ENCODE measurements at places on chromosomes 1 and 21.

- no peak for DNase-seq
Observed at GRCh38 chr1:179955287-179955680, 674 bp downstream of the CEP350 start.

- DNase-seq = no peak
Observed at GRCh38 chr1:99467645-99468044, 178.3 kb upstream of the PALMD start.

- no peak for DNase-seq
Observed at GRCh38 chr1:71461416-71461815, 380.6 kb upstream of the ZRANB2 start.

GRCh38 chr1:46193984-46194570, 4.2 kb downstream of the POMGNT1 start:
- no peak for DNase-seq

DNA sequence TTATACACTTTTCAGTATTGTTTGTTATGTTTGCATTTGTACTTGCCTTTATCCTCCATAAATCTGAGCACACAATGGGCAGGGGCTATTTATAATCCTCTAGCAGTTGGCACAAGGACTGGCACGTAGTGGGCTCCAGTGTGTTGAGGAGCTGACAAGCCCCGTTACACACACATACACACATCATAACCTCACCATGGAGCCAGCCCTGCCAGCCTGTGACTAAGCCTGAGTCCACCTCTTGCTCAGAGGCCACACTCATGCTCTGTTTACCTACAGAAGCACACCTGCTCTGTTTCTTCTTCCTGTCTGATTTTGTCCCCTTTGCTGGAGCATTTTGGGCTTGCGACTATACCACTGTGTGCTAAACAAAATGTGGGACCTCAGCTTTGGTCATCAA, 64.5 kb upstream of the SPATA6 start:
- DNase-seq = no peak

DNA sequence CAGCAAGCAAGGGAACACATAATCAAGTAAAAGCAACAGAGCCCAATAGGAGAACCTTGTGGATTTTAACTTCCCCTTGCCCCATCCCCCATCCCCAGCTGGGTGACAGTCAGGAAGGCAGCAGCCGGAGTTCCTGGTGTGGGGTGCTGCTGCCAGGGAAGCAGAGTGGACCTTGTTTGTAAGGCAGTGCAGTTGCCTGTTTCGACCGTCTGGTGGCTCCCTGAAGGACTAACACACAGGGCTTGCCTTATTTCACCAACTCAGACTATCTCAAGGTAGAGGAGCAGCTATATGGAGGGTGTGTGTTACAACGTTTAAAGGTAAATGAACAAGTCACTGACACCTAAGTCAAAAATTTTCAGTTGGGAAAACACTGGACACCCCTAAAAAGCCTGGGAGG, 6.6 kb downstream of the KRTAP10-8 start:
- no peak for DNase-seq

DNA sequence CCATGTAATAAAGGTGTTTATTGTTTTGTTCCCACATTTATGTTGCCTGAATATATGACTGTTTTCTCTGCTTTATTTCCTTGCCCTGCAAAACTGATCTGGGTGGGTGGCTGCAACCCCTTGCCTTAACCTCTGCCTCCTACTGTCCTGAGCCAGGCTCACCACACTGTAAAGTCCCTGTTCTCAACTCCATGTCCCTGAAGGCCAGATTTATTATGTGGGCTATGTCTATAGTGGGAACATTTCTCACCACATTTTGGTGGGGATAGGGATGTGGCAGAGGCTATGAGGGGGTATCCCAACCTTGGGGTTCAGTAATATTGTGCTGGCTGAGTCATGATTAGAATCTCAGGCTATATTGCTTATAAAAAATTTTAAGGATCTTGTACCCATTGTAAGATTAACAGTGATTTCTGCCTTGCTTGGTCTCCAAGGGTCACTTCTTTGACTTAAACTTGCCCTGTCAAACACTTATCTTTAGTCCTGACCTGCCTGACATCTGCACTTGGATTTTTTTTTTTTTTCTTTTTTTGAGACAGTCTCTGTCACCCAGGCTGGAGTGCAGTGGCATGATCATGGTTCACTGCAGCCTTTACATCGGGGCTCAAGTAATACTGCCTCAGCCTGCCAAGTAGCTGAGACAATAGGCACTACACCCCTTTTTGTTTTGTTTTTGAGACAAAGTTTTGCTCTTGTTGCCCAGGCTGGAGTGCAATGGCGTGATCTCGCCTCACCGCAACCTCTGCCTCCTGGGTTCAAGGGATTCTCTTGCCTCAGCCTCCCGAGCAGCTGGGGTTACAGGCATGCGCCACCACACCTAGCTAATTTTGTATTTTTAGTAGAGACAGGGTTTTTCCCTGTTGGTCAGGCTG, 3.6 kb downstream of the RPS8 start:
- DNase-seq = no peak

- peak; percentile 26 for DNase-seq
Observed at GRCh38 chr1:85884372-85885035, 176.3 kb upstream of the ZNHIT6 start.

- no peak for DNase-seq
Observed at GRCh38 chr1:155110826-155111225, 16.9 kb upstream of the EFNA1 start.

- no peak for DNase-seq
Observed at GRCh38 chr1:81590171-81590570, 210.6 kb upstream of the ADGRL2 start.

GRCh38 chr1:114010433-114011184, 31.3 kb downstream of the OLFML3 start:
- DNase-seq = no peak

DNA sequence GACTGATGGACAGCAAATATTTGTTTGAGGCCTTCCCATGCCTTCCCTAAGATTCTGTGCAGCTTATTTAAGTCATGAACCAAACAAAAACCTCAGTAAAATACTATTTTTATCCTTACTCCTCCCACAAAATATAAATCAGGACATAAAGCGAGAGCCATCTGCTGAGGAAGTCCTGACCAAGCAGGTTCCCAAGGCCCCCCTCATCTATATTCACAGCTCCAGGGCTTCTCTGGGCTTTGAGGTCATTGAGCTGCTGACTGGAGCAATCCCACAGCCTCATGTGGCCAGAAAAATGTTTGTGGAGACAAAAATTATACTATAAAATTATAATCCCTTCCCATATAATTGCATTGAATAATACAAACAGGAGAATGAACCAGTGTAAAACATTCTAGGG, 846.2 kb downstream of the ADGRL2 start:
- no peak for DNase-seq

DNA sequence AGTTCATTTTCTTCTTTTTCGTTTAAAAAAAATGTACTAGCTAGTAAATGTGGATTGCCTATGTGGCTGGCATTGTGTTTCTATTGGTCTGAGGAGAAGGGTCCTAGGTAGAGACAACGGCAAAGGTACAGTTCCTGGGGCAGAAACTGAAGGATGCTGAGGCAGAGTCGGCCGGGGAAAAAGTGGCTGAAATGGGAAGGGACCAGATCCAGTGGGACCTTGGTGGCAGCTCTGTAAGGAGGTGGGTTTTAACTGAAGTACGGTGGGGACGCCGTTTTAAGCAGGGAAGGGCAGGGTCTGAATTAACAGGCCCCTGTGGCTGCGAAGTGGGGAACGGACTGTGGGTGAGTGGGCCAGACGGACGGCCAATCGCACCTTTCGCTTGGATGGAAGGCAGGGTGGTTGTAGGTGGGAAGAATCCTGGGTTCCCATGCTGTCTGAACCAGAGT, 420 bp upstream of the VPS13D start:
- no peak for DNase-seq

DNA sequence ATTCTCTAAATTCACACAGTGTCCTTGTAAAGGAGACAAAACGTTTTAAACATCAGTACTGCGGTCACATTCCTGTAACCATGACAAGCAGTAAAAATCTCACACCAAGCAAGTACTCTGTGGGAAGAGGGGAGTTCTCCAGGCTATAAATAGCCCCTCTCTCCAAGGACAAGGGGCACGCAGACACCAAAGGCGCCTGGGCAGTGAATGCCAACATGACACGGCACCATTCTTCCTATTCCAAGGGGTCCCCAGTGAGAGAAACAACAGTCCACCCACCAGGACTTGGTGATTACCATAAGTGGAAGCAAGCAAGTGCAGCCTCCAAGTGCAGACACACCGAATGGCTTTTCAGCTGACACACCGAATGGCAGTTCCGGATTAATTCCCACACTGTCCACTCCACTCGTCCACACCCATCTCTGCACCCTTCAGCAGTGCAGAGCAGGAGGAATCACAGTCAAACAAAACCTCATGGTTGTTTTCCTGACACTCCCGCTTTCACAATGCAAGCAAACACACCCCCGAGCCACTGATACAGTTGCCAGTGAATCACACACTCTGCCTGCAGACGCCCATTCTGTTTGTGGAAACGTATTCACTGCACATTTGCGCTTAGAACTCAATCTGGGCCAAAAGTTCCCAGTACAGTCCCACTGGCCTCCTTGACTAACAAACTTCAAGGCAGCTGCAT, 1.8 kb downstream of the PTTG1IP start:
- no peak for DNase-seq

- DNase-seq = peak; percentile 79
Observed at GRCh38 chr1:18681423-18681835, 50.8 kb downstream of the PAX7 start.

GRCh38 chr1:229031061-229031460, 239.8 kb upstream of the RAB4A start:
- DNase-seq = no peak

DNA sequence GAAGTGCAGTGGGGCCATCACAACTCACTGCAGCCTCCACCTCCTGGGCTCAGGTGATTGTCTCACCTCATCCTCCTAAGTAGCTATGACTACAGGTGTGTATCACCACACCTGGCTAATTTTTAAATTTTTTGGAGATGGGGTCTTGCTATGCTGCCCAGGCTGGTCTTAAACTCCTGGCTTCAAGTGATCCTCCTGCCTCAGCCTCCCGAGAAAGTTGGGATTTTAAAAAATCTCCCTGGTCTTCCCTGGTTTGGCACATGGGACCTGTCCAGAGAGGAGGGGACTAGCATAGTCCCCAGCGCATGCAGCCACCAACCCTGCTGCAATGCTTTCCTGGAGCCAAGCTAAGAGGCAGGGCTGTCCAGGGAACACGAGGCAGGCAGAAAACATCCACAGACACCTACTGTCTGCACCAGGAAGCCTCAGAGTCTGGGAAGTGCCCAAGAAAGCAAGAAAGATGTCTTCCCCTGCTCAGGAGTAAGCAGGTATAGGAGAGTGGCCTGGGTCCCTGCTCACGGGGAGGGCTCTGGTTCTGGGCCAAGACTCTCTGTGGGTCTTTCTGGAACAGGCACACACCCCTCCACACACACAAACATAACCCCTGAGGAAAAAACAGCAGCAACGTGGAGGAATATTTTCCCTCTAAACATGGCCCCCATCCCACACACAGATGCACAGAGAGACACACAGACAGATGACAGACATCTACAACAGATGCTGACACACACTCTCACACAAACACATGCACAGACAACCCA, 30.8 kb downstream of the ECE1 start:
- DNase-seq = no peak

- no peak for DNase-seq
Observed at GRCh38 chr21:30072496-30072895, 94.1 kb downstream of the CLDN17 start.

DNA sequence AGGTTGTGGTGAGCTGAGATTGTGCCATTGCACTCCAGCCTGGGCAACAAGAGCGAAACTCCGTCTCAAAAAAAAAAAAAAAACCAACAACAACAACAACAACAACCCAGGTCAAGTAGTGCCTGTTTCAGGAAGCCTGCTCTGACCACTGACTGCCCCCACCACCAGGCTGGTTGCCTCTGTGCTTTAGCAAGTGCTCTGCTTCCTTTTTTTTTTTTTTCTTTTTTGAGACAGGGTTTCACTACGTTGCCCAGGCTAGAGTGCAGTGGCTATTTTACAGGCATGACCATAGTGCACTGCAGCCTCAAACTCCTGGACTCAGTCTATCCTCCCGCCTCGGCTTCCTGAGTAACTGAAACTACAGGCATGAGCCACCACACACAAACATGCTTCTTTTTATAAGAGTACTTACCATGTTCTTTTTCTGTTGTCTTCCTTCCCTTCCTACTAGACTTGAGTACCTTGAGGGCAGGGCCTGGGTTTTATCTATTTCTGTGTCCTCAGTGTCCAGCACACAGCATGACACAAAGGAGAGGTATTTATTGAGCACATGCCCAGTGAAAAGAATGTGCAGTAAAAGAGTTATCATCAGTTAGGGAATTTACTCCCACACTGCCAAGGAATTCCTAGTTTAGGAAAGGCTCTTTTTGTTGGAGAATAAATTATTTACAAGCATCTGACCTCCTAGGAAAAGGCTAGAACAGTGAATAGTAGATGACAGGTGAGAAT, 9.9 kb upstream of the COA7 start:
- no peak for DNase-seq

DNA sequence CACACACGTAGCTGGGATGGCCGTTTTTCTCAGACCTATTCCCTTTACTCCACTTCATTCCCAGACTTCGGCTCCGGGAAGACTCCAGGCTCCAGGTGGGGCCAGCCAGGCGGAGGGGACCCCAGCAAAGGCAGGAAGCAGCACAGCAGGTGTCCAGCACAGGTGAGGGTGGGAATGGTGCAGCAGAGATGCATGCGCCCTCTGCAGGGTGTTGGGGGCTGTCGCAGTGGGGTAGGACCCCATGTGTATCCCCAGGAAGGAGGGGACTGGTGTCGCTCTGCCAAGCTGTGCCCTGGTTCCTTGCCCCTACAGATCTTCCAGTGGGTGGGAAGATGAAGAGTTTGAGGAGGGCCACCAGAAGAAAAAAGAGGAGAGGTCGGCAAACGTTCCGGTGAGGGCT, 5.3 kb downstream of the TTC24 start:
- DNase-seq = peak; percentile 54

GRCh38 chr1:21012937-21013336, 163.8 kb downstream of the EIF4G3 start:
- no peak for DNase-seq

- no peak for DNase-seq
Observed at GRCh38 chr1:189424746-189425331, 1052.8 kb downstream of the BRINP3 start.

- no peak for DNase-seq
Observed at GRCh38 chr1:235073968-235074522, 54.6 kb downstream of the TOMM20 start.

DNA sequence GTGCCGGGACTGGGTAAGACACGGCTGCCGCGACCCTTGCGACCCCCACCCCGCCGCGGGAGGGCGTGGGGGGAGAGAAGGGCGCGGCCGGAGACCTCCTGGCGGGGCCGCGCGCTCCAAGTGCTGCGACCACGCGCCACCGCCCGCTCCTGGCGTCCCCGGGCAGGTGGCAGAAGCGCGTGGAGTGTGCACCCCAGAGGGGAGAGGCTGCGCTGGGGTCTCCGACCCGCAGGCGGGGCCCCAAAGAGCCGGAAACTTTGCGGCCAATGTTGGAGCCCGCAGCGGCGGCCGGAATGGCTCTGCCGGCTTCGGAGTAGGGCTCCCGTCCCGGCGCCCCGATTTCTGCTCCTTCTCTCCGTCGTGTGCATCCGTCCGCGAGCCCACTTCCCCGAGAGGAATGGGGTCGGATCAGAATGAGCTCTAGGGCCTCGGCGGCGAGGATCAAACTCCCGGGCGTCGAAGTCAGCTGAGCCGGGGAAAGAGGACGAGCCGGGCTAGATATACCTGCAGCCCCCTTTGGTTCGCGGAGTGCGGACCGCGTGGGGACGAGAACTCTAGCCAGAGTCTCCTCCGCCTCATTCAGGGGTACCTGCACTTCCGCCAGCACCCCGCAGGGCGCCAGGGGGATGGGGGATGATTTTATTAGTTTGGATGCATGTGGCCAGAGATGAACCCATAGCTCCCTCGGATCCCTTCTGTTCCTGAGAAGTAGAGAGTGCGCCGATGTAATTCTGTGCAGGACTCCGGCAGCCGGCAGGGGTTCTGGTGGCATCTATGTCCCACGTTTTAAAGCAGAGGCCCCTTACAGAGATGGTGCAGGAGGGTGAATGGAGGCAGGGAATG, 751 bp downstream of the STUM start:
- DNase-seq = peak; percentile 53
